Dorsolateral prefrontal cortex (tissue), 122 donors: ENCODE measurements at places on chromosomes 3 and 15. TPM values are rescaled to one million over a fixed set of nuclear protein-coding genes. Genes with fewer than 3 reads are reported as not detected.

GRCh38 chr3:142275856-142276255 lies 50.5 kb upstream of the GK5 start:
- DNase-seq, result no peak

- DNase-seq, result no peak
Measured at GRCh38 chr15:68725736-68726135, 95.0 kb downstream of the ANP32A start.

GRCh38 chr3:45216021-45216609 lies 10.0 kb downstream of the TMEM158 start:
- no peak for DNase-seq

DNA sequence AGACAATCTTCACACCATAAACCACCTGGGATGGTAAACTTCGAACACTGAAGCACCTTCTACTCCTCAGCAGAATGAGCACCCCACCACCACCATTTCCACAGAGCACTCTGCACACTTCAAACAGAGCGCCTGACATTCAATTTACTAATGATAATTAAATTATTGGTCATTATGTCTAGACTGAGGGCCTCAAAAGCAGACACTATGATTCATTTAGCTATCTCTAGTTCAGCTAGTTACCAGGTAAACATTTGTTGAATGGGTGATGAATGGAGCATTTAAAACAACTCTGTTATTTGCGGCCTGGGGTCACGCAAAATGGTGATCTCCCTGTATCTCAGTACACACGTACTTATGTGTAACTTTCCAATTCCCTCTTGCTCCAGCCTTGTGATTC lies 40.9 kb downstream of the ACAP2 start:
- no peak for DNase-seq

- DNase-seq, result no peak
Measured at GRCh38 chr15:69668963-69669362, 216.3 kb downstream of the RPLP1 start.

- no peak for DNase-seq
Measured at GRCh38 chr15:60740787-60741354, 261.9 kb upstream of the ICE2 start.

DNA sequence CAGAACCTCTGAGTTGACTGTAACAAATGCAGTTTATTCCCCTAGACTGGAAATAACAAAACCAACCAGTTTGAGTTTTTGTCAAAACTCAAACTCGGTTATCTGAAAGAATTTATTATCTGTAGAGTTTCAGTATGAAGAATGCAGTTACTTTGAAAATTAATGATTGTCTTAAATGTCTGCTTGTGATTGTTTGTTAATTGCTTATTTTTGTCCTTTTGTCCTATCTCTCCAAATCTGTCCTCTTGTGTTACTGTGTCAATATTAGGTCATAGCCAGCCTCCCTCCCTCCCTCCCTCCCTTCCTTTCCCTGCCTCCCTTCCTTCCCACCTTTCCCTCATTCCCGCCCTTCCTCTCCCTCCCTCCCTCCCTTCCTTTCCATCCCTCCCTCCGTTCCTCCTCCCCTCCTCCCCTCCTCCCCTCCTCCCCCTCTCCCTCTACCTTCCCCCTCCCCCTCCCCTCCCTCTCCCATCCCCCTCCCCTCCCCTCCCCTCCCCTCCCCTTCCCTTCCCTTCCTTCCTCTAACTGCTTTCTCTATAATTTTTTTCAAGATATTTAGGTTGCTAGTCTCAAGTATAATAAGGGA lies 153.5 kb downstream of the FNDC3B start:
- no peak for DNase-seq

- DNase-seq, result no peak
Measured at GRCh38 chr3:32240159-32240545, 1.7 kb downstream of the CMTM8 start.

DNA sequence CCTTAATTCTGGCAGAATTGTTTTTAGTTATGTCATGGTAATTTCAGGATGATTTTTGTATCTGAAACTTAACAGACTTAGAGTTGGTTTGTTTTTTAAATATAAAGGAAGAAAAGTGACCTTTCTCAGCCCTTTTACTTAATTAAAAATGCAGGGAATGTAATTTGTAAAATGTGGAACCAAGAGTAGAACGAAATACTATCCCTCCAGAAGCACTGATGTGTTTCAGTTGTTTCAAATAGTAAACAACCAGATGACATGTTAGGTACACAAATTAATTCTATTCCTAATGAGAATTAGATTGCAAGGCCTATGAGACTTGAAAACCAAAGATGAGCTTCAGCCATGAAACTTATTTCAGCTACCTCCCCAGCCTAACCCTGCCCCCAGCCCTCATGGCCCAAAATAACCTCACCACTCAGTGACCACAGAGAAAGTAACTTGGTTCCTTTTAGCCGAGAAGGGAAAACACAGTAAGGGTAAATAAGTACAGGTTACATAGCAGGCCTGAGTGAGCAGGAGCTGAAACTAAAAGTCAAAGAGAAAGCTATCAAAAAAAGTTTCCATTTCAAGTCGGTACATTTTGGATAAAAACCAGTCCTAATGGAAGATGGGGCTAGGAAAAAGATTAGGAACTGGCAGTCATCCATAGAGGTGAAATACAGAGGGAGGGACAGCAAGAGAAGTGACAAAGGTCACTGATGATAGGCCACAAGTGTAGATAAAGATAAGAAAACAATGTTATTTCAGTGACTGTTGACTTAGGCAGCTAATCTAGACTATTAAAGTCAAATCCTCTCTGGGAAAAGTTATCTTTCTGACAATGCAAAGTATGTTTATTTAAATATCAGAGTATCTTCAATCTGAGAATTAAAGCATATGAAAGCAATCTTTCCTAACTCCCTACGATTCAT lies 23.2 kb downstream of the SENP8 start:
- no peak for DNase-seq

- DNase-seq, result no peak
Measured at GRCh38 chr3:52298149-52299098, 10.8 kb downstream of the GLYCTK start.

DNA sequence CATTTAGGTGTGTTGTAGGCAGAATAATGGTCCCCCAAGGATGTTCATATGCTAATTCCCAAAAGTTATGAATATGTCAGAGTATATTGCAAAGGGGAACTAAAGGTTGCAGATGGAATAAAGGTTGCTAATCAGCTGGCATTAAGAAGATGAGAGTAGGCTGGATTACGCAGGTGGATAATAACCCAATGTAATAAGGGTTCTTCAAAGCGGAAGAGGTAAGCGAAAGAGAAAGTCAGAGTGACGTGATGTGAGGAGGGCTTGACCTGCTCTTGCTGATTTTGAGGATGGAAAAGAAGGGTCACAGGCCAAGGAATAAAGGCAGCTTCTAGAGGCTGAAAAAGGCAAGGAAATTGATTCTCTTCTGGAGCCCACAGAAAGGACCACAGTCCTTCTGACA lies 104.0 kb downstream of the STRIT1 start:
- no peak for DNase-seq

GRCh38 chr15:35289024-35289617 lies 204.0 kb upstream of the NANOGP8 start:
- no peak for DNase-seq

GRCh38 chr15:89976246-89976600 lies 24.9 kb upstream of the ZNF710 start:
- DNase-seq, result no peak

DNA sequence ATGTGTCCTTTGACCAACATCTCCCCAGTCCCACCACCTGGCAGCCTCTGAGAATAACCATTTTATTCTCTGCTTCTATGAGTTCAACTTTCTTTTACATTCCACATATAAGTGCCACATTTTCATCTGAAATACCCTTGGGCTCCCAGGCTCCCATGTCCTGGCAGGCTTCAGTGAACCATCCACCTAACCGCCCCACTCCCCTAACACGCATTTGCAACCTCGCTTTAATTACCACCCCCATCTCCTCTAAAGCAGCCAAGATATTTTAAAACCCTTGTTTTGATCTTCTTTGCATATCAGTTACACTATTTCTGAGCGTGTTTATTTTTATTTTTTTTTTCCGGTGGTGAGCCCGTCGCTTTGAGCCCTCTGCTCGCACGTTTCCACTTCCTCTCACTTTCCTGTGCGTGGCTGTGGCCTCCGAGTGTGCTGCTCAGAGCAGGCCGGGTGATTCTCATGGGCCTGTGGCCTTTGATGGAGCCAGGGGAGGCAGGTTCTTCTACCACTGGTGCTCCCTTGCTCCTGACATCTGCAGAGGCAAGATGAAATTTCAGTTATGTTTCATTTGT lies 195.4 kb upstream of the LPP start:
- DNase-seq, result no peak

Gene SERPINI2
- 4.3 TPM for total RNA-seq

Gene MAGI1
- total RNA-seq, result 85.4 TPM

Gene TICRR
- total RNA-seq, result not detected

Gene ROBO2
- total RNA-seq, result 81.2 TPM

Gene PLSCR5
- total RNA-seq, result not detected

Gene VWA5B2
- total RNA-seq, result 35.0 TPM

Gene CRABP1
- 14.4 TPM for total RNA-seq
